Stimulated activated CD4-positive, alpha-beta T cell treated with anti-CD3 and anti-CD28 coated beads, Interleukin-2, amount 100 ng/mL, for 48 hours (primary cell): ENCODE measurements at places on chromosomes 2 and 18.

DNA sequence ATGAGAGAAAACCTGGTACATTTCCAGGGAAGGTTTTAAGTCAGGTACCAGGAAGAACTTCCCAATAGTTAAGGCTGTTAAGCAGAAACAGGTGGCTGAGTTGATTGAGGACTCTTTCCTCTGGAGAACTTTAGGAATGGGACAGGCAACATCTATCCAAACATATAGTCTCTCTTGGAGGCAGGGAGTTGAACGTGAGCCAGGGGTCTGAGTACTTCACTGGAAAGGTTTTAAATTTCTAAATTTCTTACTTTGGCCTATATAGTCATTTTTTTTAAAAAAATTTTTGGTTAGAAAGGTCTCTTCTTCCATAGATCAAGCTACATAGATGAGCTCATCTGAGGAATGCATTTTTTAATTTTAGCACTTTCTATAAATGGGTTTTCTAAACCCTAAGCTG lies 261.4 kb upstream of the TCF4 start:
- DNase-seq = no peak

GRCh38 chr2:9152975-9153642 lies 53.5 kb upstream of the ASAP2 start:
- no peak for DNase-seq

- DNase-seq = no peak
These were observed 776.3 kb downstream of the BCL11A start for GRCh38 chr2:59777120-59777519.

DNA sequence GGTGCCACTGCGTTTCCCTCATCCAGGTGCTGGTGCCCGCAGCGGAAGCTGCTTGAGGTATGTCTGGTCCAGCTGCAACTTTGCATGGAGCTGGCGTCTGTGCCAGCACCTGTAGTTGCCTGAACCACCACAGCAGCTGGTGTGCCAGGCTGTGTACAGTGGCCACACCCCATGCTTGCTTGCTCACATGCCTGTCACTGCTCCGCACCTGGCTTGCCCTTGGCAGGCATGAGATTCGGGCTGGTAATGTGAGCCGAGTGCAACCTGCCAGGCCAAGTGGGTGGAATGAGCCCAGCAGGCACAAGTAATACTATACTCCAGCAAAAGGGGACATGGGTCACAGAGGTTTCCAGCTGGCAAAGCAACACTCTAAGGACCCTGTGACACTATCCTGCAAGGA lies 1123.3 kb upstream of the ACVR2A start:
- no peak for DNase-seq

DNA sequence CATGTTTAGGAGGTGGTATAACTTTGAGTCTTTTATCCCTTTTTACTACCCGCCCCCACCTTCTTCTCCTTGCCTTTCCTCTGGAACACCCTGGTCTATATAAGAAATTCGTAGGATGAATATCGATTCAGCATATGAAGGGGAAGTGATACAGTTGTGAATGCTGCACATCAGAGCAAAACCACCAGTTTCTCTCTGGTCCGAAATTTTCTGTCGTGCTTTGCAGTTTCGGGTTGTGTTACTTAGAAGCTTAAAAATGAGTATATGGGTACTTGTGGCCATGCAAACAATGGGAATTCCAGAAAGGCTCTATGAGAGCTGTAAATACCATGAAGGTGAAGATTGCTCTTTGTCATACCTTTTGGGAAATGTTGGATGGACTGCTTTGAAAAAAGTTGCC lies 60.6 kb downstream of the DAW1 start:
- no peak for DNase-seq

DNA sequence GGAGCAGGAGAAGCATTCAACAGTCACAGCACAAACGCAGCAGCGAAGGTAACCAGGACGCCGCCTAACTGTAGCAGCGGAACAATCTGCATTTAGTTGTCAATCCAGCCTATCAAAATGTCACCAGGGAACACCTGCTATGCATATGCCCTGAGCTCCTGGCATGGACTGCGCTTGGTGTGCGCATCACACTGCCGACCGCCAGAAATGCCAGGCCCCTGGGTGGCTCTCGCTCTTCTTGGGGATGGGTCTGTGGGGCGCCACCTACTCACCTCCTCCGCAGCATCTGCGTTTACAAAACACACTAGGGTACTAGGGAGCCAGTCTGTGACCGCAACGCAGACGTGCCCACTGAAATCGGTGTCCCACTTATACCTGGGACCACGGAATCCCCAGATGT lies 31.7 kb downstream of the ZNF516 start:
- DNase-seq = no peak

DNA sequence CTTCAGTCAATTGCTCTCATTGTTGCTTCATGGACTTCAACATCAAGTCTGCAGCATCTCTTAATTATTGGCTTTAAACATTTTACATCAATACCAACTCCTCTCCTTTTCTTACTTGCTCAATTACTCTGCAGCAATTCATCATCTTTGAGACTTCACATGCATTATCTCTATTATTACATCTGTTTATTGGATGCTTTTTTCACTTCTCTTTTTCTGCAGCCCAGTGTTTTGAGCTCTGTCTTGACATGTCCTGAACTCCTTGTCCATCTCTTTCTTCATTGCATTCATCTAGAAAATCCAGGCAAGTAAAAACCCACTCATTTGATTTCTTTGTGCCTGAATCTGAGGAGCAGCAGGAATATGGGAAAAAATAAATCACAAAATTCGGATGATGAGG lies 647.9 kb downstream of the PLCL1 start:
- DNase-seq = no peak

DNA sequence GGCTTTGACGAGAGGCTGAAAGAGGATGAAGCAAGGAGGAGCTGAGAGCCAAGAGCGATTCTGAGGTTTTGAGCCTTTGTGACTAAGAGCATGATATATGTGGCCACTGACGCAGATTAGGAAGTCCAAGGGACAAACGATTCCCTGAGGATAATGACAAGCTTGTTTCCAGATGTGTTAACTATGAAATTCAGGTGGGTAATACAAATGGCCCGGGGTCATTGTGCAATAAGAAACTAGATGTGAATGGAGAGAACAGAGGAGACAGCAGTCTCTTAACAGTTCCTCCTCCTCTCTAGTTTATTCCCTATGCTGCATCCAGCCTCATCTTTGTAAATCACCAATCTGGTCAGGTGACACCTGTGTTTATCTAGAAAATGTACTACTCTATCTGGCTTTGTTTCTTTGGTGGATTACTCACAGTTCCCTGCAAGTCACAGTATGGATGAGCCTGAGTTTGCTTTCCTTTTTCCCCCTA lies 84.2 kb downstream of the SOCS6 start:
- DNase-seq = no peak

DNA sequence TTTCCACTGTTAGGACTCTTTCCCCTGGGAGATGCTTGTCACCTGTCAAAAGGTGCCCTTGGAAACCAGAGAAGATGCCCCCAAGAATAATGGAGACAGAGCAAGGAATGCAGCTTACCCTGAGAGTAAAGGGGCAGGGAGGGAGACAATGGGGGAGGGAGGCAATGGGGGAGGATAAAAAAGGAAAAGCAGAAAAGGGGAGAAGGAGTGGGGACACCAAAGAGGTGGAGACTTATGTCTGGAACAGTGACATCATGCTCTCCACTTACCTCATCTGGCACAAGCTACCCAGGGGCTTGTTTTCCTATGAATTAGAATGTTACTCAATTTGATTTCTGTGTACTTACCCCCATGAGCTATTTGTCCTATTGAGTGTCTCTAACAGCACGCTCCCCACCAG lies 67.9 kb downstream of the MRO start:
- no peak for DNase-seq

DNA sequence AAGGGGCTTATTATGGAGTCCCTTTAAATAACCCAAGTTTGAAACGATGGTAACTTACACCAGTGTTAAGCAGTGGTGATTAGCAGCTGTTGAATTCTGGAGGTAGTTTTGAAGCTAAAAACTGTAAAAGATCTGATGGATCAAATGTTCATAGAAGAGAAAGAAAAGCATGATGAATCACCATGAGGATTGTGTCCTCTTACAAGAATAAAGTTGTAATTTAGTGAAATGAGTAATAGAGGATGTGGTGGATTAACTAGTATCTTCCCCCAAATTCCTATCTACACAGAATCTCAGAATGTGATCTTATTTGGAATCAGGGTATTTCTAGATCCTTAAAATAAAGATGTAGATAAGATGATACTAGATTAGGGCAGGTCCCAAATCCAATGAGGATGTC lies 1138.2 kb upstream of the TMEFF2 start:
- no peak for DNase-seq

DNA sequence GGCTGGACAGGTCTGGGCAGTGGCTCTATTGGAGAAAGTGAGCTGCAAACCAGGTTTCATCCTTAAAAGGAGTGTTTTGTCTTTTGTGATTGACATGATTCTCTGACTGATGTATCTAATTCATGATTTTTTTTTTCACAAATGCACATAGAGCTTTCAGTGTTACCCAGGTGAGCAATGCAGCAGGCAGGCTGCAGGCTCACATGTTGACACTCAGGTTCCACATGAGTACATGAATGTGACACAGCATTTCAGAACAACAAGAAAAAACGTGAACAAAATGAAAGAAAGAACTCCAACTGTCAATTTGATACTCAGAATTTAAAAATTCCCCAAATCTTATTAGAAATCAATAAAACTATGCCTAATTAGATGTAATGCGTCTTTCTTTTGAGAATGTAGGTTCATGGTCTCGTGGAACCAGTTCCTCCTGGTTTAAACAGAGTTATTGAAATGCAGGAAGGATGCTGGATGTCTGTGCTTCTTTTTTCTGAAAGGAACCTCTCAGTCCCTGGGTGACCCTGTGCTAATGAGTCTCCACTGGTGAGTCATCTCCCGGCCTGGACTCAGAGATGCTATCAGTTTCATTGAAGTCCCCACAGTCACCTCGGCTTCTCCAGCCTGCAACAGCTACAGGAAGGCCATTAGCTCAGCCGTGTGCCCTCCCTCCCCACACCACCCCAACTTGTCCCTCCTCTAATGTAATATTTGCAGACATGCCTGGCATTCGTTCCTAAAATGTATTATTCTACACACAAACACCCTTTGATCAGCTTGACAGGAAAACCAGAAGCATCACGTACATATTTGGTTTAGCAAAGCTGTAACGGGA lies 430.4 kb downstream of the LPIN1 start:
- DNase-seq = no peak

GRCh38 chr2:127636248-127637235 lies 9.4 kb upstream of the GPR17 start:
- no peak for DNase-seq

GRCh38 chr2:98795891-98796676 lies 65.2 kb upstream of the MGAT4A start:
- DNase-seq = no peak

GRCh38 chr2:172420216-172420615 lies 7.2 kb upstream of the ITGA6 start:
- DNase-seq = no peak

DNA sequence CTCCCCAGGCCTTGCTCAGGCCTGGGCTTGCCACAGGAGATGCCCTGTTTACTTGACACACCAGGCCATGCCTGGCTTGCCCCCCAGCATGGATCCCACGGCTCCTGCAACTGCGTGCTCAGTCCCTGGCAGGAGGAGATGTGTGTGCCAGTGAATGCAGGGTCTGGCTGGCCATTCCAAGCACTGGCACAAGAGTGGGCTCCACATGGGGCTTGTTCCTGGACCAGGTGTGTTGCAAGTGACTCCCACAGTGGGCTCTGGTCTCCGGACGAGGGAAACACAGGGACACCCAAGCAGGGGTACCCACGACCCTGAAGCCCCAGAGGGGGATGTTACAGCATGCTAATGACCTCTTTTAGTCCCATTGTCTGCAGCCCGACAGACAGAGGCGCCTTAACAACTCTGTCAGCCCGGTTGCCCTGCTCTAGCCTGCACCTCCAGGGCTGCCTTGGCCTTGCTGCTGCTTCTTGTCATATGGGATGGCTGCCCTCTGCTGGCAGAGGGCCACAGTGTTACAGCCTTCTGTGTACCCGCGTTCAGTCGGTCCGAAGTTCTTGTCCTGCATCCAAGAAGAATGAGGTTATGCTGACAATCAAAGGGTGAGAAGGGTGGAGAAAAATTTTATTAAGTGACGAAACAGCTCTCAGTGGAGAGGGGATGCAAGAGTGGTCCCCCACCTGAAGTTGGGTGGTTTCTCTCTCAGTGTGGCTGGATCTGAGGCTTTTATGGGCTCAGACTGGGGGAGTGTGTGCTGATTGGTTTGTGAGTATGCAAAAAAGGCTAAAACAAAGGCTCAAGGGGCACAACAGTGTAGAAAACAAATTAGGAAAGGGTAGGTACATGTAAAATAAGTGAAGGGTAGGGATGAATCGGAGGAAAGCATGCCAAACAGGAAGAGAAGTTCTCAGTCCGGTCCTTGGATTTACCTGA lies 180.4 kb downstream of the MBD5 start:
- peak; percentile 19 for DNase-seq

DNA sequence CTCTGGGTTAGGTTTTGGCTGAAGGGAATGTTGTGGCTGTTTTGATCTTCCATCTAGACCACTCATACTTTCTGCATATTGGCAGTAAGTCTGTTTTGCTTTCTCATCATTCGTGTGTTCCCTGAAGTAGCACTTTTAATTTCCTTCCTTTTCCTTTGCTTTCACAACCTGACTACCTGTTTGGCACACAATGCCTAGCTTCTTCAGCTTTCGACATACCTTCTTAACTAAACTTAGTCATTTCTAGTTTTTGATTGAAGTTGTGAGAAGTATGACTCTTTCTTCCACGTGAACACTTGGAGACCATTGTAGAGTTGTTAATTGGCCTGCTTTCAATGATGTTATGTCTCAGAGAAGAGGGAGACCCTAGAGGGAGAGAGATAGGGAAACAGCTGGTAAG lies 123.6 kb upstream of the EPB41L3 start:
- no peak for DNase-seq

- DNase-seq = no peak
These were observed 165.3 kb downstream of the THADA start for GRCh38 chr2:43430489-43430888.

DNA sequence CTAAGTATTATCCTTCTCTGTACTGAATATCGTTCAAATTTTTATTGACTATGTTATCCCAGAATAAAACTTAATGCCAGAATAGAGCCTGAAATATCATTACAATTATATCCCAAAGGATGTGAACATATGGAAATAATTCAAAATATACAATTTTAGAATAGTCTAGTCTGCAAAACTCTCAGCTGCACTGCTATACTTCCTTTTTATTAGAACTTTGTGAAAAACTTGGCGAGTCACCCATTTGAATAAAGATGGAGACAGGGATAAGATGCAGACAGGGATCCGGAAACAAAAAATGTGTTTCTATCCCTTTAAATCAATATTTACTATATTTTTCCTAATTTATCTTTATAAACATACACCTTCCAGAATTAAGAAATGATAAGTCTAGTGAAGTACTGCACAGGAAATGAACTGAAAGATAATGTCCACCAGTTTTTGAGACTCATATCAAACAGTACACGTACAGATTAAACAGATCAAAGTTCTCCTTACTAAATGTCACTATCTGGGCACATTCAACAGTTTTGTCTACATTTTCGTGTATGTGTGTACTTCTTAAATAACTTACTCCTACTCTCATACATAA lies 107.8 kb downstream of the MEP1B start:
- no peak for DNase-seq

GRCh38 chr2:204205538-204205937 lies 269.0 kb downstream of the ICOS start:
- no peak for DNase-seq

- no peak for DNase-seq
These were observed 21.1 kb upstream of the DYTN start for GRCh38 chr2:206739271-206739670.

GRCh38 chr2:199480966-199481365 lies 23.2 kb upstream of the SATB2 start:
- no peak for DNase-seq

GRCh38 chr2:100234141-100234540 lies 88.2 kb downstream of the LONRF2 start:
- DNase-seq = no peak
